ENCODE measurements at places on chromosomes 3 and 15. TPM values are rescaled to one million over a fixed set of nuclear protein-coding genes. Genes with fewer than 3 reads are reported as not detected.
A peak's percentile ranks its signal among the peaks of the same experiment; 100 is the strongest.

The TOMM70 gene
- total RNA-seq, result 16.2 TPM

- DNase-seq, result no peak
These were observed 61.6 kb upstream of the CD200R1L start for GRCh38 chr3:112908252-112908651.

DNA sequence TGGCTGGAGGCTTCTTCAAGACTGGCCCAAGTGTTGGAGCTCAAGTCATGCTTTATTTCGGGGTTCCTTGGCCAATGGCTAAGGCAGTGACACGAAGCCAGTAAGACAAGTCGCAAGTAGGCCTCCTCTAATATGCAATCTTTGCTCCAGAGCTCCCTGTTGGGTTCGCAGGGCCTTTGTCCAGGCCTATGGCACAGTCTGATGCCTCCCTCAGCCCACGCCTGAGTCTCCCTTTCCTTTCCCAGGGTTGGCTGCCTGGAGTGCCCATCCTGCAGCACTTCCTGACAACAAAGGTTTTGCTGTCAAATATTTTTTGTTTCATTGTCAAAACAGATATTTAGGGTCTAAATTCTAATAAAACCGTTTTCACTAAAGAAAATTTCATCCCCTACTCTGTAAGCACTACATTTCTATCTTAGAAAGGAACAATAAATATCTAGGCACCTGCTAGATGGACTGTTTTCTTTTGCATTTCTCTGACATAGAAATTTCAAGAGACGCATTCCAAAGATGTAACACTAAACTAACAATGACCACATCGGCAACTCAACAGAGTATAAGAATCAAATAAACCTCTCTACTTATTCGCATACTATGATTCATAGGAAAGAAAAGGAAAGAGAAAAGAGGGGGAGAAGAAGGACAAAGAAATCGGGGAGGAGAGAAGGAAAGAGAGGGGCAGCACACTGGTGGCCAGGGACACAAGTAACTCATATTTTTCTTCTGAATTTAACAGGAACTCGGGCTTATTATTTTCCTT is 393.1 kb upstream of the ATP11B start:
- DNase-seq, result no peak

DNA sequence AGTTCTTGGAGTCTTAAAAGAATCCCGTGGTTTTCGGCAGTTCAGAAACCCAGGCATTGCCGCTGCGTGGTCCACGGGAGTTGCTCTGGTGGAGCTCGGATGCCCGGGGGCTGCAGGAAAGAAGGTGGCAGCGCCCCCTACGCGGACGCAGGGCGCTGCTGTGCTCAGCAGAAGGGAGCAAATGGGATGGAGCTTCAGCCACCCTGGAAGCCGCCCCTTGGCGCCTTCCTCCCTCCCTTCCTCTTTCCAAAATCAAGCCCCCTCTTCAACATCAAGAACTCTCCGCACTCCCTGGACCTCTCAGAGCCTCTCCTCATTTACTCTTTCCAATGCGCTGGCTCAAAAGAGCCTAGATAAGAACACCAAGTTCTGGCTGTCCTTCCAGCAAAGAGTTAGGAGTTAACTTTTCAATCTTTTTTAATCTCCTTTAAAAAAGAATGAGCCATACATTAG is 880 bp upstream of the CHRNA7 start:
- peak; percentile 53 for DNase-seq

GRCh38 chr15:93029836-93030429 is 59.1 kb downstream of the RGMA start:
- no peak for DNase-seq

DNA sequence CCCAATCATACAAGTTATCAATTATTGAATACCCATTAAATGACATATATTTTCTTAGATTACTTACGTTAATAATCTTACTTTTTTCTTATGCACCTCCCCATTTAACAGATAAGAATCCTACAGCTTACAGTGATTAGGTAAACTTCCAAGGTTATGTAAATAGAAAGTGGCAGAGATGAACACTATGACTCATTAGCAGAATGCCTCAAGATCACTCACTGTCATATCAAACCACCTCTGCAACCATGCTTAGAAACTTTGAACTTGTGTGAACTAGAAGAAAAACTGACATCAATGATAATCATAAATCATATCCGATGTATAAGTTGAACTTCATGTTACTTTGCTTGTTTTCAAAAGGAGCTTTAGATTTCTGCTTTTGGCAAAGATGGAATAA is 911.6 kb upstream of the ARPP21 start:
- no peak for DNase-seq

DNA sequence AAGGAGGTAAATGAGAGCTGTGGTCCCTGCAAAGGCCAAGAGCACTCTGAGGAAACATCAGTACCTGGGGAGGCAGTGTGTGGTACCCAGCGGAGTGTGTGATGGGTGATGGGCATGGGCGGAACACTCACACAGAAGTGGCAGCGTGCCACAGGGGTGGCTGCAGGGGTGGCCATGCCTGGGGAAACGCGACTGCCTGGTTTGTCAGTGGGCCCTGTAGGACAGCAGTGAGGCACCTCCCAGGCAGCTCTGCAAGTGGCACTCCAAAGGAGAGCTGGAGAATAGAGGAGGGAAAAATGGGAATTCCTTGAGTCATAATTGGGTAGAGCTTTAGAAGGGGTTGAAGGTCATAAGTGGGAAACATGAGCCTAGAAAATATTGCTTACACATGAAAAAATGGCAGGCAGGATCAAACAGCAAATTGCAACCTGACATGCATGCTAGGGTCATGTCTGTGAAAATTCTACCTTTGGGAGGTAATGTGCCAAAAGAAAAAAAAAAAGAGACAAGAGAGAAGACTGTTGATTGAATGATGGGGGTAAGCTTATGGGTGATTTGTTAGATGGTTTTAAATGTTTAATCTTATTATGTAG is 138.4 kb downstream of the RPLP1 start:
- no peak for DNase-seq

DNA sequence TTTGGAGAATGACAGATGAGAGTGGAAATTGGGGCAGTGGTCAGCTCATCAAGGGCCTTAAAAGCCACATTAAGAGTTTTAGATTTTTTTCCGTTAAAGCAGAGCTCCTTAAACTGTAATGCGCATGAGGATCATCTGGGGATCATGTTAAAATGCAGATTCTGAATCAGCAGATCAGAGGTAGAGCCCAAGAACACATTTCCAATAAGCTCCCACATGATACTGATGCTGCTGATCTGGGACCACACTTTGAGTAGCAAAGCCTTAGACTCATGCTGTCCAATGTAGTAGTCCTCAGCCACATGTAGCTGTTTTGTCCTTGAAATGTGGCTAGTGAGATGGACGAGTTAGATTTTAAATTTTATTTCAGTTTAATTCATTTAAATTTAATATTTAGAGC is 26.3 kb upstream of the POMGNT2 start:
- DNase-seq, result no peak

DNA sequence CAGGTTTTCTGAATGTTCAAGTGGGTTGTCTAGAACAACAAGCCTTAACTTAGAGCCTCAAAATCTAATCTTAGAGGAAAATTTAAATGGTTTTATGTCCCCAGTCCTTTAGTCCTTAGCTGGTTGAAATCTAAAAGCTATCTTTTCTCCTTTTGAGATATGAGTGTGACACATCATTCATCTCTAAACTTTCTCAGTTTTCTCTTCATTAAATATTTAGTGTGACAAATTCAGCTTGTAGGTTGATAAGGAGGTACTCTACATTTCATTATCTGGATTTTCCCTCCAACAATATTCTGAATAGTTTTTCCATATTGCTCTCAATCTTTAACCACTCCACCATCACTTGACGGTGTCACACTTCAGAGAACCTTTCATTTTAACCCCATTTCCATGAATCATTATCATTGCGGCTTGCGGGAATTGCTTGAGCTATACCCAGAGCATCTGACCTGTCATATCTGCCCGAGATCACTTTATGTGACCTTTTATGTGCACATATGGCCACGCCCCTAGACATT is 16.1 kb upstream of the ATP8B4 start:
- DNase-seq, result no peak

The PSMD6 gene
- total RNA-seq, result 63.0 TPM

The GASK1A gene
- total RNA-seq, result 1.6 TPM

The GP9 gene
- total RNA-seq, result 4.0 TPM

The GPR149 gene
- not detected for total RNA-seq

DNA sequence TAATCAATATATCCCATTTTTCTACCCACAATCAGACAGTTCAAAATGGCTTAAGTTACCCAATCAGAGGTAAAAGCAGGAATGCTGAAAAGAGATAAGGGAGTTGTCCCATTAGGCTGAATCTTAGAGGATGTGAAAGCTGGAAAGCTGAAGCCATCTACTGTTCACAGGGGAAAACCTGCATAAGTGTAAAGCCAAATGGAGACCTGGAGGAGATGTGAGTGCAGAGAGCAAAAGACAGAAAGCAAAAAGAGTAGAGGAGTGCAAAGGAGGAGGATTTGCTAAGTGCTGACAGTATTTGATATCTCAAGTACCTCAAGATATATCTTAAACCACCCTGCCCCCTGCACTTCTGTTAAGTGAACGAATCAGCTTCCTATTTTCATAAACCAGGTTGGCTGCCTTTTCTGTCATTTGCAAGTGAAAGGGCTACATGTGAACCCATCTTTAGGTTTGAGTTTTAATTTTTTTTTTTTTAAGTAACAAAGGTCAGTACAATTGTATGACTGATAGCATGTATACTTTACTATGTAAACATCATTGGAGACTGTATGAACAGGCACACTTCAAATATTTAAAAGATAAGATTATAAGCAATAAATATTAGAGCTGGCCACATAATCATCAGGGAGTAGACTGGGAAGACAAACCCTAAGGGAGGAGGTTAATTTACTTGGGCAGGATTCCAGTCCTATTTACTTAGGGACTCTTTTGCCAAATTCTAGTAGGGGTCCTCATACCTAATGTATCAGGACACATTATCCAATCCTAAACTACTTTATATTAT is 22.8 kb upstream of the P2RY1 start:
- no peak for DNase-seq

DNA sequence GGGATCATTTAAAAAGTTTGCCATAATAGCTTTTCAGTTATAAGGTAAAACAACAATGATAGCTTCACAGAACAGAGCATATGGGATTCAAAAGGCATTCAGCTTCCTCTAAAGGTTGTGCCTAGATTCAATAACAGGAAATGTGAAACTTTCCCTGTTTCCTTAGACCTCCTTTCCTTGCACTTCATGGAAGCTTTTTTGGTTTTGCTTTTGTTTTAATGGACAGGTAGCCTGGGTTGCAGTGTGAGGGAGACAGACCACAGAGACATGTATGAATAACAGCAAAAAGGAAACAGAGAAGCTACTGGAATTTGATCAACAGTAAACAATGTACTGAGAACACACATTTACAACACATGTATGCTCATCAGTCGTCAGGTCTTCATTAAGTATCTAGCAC is 2.3 kb upstream of the TNFAIP8L3 start:
- no peak for DNase-seq

DNA sequence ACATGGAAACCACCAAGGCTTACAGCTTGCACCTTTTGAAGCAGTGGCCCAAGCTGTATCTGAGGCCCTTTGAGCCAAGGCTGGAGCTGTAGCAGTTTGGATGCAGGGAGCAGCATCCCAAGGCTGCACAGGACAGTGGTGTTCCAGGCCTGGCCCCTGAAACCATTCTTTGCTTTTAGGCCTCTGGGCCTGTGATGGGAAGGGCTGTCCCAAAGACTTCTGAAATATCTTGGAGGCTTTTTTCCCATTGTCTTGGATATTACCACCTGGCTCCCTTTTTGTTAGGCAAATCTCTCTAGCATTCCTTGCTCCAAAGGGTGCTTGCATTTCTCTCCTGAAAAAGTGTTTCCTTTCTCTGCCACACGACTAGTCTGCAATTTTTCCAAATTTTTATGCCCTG is 302.8 kb upstream of the MDFIC2 start:
- DNase-seq, result no peak

DNA sequence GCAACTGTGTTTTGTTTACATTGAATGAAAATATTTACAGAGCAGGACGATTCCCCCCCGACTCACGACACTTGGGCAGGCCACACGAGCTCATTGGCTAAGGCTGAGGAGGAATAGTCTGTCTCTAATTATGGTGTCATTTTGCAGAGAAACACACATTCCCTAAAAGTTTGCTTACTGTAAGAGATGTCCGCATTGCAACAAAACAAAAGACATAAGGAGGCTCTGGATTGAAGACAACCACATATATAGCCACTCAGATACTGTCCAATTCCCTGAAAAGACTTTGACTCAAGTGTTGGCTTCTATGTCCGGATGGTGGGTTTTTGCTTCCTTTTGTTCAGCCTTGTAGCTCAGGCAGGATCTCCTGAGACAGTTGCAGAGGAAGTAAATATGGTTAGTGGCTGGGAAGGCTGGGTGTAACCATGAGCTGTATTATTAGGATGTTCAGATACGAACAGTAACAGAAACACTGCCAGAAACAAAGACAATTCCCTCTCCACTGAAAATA is 170.4 kb downstream of the KLHL25 start:
- DNase-seq, result peak; percentile 67

GRCh38 chr3:96169111-96169766 is 645.2 kb upstream of the EPHA6 start:
- no peak for DNase-seq

- DNase-seq, result no peak
These were observed 479.8 kb downstream of the PLOD2 start for GRCh38 chr3:145681181-145681580.

DNA sequence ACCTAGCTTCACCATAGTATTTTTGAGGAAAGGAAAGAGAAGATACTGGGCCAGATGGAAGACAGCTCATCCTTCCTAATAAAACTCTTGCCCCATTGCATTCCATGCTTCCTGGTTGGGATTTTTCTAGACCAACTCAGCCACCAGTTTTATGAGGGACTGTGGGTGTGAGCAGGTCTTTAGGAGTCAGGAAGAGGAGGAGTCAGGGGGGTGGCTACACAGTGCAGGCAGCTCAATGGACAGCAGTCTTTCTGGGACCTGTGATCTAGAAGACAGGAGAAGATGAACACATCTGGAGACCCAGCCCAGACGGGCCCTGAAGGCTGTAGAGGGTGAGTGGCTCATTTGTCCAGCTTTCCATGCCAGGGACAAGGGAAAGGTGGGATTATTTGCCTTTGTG is at the start of gene NOX5:
TSS of gene NOX5 (plus strand) at position 242 of the 400 bp plus-strand sequence. CDS start at position 283, 41 bp downstream.
- DNase-seq, result no peak

GRCh38 chr3:117447419-117447818 is 737.8 kb downstream of the TUSC7 start:
- no peak for DNase-seq

DNA sequence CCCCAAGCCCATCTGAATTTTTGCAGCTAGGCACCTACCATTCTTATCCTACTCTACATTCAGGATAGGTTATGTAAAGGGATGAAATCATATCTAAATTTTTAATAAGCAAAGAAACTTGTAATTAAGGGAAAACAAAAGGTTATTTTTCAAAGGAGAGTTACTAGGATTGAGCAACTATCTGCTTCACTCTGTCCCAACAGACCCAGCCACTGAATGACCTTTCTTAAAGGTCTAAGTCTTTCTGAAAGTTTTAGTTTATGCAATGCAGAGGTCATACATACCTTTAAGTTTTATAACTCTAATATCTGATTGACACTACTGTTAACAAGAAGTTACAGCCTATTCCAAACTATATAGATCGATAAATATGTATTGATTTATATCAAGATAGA is 209.2 kb upstream of the CTNNB1 start:
- DNase-seq, result no peak

- DNase-seq, result no peak
These were observed 50.7 kb downstream of the ADAMTS17 start for GRCh38 chr15:100291106-100291505.

The IL17RB gene
- under 0.01 TPM for total RNA-seq

The RPS27L gene
- 17.2 TPM for total RNA-seq
